ENCODE measurements at places on chromosomes 3 and 15. TPM values are rescaled to one million over a fixed set of nuclear protein-coding genes. Genes with fewer than 3 reads are reported as not detected.

GRCh38 chr3:112871735-112872134, 25.1 kb upstream of the CD200R1L start:
- DNase-seq: no peak

GRCh38 chr3:191393146-191393545, 62.8 kb upstream of the UTS2B start:
- no peak for DNase-seq

The DUOXA2 gene
- not detected for total RNA-seq

GRCh38 chr15:61188168-61188567, 40.9 kb downstream of the RORA start:
- DNase-seq: no peak

The GPR149 gene
- total RNA-seq: not detected

Measured in omental fat pad (tissue), 4 donors.